ENCODE measurements at places on chromosomes 7 and 10. TPM values are rescaled to one million over a fixed set of nuclear protein-coding genes. Genes with fewer than 3 reads are reported as not detected.

ASZ1 gene
- total RNA-seq = not detected

GRCh38 chr7:155344270-155344617 is 46.6 kb downstream of the INSIG1 start:
- no peaks in the 10 kb centered on the region for H3K36me3 ChIP-seq
- DNase-seq = no peak
- H3K4me3 ChIP-seq = peak overlapping the region; percentile 35
- peaks cover 2% of the 10 kb centered on the region for H3K27me3 ChIP-seq

DNA sequence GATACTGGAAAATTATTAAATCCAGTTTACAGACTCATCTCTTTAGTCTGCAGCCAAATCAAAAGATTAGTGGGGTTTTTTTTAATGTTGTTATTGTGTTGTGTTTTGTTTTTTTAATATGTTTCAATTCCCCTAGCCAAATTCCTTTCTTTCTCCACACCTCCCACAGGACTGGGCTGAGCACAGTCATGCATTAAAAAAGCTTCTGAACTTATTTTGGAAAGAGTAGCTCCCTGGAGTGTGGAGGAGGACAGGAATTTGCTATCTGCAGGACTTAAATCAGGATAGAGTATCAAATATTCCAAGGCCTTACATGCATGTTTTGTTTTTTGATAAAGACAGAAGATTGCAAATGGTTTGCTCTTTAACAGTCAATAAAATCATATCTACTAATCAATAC is 90.7 kb downstream of the GNAI1 start:
- DNase-seq = no peak
- no peaks in the 10 kb centered on the region for H3K4me1 ChIP-seq
- H3K27me3 ChIP-seq = no peaks in the 10 kb centered on the region
- no peak overlapping the region for H3K4me3 ChIP-seq
- H3K36me3 ChIP-seq = no peaks in the 10 kb centered on the region
- no peak overlapping the region for H3K27ac ChIP-seq

SUN3 gene
- total RNA-seq = 0.84 TPM

NPFFR1 gene
- total RNA-seq = 0.05 TPM

GRCh38 chr7:3673524-3673923 is 372.5 kb downstream of the SDK1 start:
- H3K27ac ChIP-seq = no peak overlapping the region
- no peaks in the 10 kb centered on the region for H3K27me3 ChIP-seq
- DNase-seq = peak; percentile 58
- no peaks in the 10 kb centered on the region for H3K36me3 ChIP-seq
- H3K4me1 ChIP-seq = peaks cover 19% of the 10 kb centered on the region

- H3K27ac ChIP-seq = no peak overlapping the region
- H3K36me3 ChIP-seq = no peaks in the 10 kb centered on the region
- H3K27me3 ChIP-seq = no peaks in the 10 kb centered on the region
- no peaks in the 10 kb centered on the region for H3K4me1 ChIP-seq
Observed at GRCh38 chr7:47225387-47226131, 356.4 kb downstream of the TNS3 start.

SLC16A12 gene
- not detected for total RNA-seq

CEP55 gene
- total RNA-seq = not detected

GRCh38 chr7:47473499-47474210 is 108.3 kb downstream of the TNS3 start:
- no peaks in the 10 kb centered on the region for H3K36me3 ChIP-seq

TMEM236 gene
- total RNA-seq = 0.12 TPM

GRCh38 chr10:20993389-20993788 is 96.3 kb upstream of the NEBL start:
- no peak for DNase-seq
- no peaks in the 10 kb centered on the region for H3K36me3 ChIP-seq
- H3K4me3 ChIP-seq = no peak overlapping the region
- no peak overlapping the region for H3K27ac ChIP-seq
- no peaks in the 10 kb centered on the region for H3K27me3 ChIP-seq

DNA sequence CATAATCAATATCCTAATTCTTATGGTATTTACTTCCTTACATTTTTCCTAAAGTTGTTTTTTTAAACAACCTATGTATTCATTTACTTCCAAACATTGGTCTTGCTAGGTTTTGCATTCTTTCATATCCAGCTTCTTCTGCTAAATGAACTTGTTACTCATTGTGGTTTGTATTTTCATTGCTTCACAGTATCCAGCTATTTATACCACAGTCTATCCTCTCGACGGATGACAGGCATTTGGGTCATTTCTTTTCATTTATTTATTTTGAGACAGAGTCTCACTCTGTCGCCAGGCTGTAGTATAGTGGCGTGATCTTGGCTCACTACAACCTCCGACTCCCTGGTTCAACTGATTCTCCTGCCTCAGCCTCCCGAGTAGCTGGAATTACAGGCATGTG is 66.8 kb downstream of the CCDC6 start:
- no peak overlapping the region for H3K27ac ChIP-seq
- H3K36me3 ChIP-seq = peaks cover 10% of the 10 kb centered on the region
- H3K4me1 ChIP-seq = no peaks in the 10 kb centered on the region

DNA sequence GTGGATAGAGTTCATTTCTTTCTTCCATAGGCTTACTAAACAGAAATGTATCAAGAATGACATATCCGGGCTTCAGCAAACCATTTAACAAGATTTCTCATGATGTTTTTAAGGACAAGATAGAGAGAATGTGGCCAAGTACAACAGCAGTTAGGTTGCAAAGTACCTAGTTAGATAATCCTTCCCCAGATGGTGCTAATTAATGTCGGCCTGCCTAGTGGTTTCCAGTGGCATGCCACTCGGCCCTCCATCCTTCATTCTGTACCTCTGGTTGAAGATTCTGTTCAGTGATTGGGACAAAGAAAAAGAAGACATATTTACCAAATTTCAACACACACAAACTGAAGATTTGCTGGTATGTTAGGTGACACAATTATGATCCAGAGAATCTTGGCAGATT is 212.1 kb downstream of the MACC1 start:
- H3K4me3 ChIP-seq = no peak overlapping the region
- DNase-seq = no peak
- H3K36me3 ChIP-seq = no peaks in the 10 kb centered on the region
- H3K27me3 ChIP-seq = no peaks in the 10 kb centered on the region
- no peaks in the 10 kb centered on the region for H3K4me1 ChIP-seq

UNCX gene
- total RNA-seq = not detected

- H3K4me1 ChIP-seq = no peaks in the 10 kb centered on the region
- H3K36me3 ChIP-seq = no peaks in the 10 kb centered on the region
- no peak for DNase-seq
- no peak overlapping the region for H3K4me3 ChIP-seq
Observed at GRCh38 chr10:10612151-10612550, 405.5 kb upstream of the CELF2 start.

DNA sequence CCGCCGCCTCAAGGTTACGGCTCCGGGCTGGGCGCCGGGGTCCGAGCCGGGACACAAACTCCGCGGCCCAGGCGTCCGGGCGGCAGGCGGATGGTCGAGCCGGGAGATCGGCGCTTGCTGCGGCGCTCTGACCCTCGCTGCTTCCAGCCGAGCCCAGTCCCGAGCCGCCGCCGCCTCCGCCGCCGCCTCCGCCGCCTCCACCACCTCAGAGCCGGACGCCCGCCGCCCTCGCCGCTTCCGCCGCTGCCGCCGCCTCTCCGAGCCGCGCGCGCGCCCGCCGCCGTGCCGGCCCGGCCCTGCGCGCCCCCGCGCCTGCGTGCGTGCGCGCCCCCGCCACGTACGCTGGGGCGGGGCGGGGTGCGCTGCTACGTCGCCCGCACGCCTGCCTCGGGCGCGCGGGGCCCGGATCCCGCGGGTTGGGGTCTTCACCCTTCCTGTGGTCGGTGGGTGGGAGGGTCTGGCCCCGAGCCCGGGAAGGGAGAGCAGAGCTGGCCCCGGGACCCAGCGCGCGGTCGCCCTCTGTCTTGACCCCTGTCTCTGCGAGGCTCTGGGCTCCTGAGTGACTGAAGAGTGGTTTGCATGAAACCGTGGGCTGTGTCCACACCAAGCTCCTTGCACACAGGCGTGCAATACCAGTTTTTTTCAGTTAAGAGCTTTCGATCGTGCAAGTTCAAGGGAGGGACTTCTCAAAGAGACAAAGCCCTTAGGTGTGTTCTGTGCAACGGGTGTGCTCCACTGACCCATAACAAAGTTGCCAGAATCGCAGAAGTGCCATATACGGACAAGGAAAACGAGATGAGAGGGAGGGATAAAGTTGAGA is at the start of gene SMURF1:
Gene SMURF1 (minus strand): TSS at position 256 of the 820 bp plus-strand sequence. CDS start 328 bp downstream, outside the sequence.
- DNase-seq = peak; percentile 79
- peak within 1 kb of the TSS; percentile 94 for H3K4me3 ChIP-seq
- no peaks in the 10 kb centered on the region for H3K36me3 ChIP-seq
- peak within 1 kb of the TSS; percentile 90 for H3K27ac ChIP-seq
- no peaks in the 10 kb centered on the region for H3K27me3 ChIP-seq
- H3K4me1 ChIP-seq = peaks cover 5% of the 10 kb centered on the region

C10orf62 gene
- not detected for total RNA-seq

- H3K36me3 ChIP-seq = no peaks in the 10 kb centered on the region
- DNase-seq = no peak
- H3K27ac ChIP-seq = no peak overlapping the region
- H3K4me1 ChIP-seq = no peaks in the 10 kb centered on the region
- no peaks in the 10 kb centered on the region for H3K27me3 ChIP-seq
Observed at GRCh38 chr10:35185260-35186034, 58.8 kb downstream of the CREM start.

PHKG1 gene
- total RNA-seq = 12.0 TPM

PTF1A gene
- not detected for total RNA-seq

- no peak overlapping the region for H3K27ac ChIP-seq
- no peak for DNase-seq
- H3K4me1 ChIP-seq = no peaks in the 10 kb centered on the region
- H3K36me3 ChIP-seq = no peaks in the 10 kb centered on the region
Observed at GRCh38 chr7:95198863-95199262, 125.5 kb downstream of the PON1 start.

DNA sequence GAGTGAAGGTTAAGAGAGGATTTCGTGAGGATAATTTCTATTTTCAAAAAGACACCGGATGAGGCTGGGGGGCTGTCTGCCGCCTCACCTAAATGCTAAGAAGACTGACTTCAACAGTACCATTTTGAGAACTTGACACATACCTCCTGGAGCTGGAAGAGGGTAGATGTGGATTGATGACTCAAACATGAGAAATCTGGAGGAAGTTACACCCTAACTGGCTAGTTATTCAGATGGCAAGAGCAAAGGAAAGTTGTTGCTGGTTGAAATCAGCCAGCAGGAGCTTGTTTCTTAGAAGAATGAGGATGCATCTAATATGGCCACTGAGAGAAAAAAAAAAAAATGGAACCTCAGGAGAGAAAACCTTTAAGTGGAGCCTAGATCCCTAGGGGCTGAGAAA is 76.2 kb upstream of the KIAA1217 start:
- H3K36me3 ChIP-seq = no peaks in the 10 kb centered on the region
- no peak overlapping the region for H3K4me3 ChIP-seq
- H3K4me1 ChIP-seq = no peaks in the 10 kb centered on the region
- no peak for DNase-seq
- H3K27ac ChIP-seq = no peak overlapping the region
- H3K27me3 ChIP-seq = no peaks in the 10 kb centered on the region

GRCh38 chr10:16816830-16817124 is 447 bp downstream of the RSU1 start:
- no peaks in the 10 kb centered on the region for H3K27me3 ChIP-seq
- no peak for DNase-seq
- H3K4me3 ChIP-seq = peak overlapping the region; percentile 66
- H3K4me1 ChIP-seq = peaks cover 28% of the 10 kb centered on the region
- peak overlapping the region; percentile 79 for H3K27ac ChIP-seq

CPN1 gene
- total RNA-seq = not detected

DNA sequence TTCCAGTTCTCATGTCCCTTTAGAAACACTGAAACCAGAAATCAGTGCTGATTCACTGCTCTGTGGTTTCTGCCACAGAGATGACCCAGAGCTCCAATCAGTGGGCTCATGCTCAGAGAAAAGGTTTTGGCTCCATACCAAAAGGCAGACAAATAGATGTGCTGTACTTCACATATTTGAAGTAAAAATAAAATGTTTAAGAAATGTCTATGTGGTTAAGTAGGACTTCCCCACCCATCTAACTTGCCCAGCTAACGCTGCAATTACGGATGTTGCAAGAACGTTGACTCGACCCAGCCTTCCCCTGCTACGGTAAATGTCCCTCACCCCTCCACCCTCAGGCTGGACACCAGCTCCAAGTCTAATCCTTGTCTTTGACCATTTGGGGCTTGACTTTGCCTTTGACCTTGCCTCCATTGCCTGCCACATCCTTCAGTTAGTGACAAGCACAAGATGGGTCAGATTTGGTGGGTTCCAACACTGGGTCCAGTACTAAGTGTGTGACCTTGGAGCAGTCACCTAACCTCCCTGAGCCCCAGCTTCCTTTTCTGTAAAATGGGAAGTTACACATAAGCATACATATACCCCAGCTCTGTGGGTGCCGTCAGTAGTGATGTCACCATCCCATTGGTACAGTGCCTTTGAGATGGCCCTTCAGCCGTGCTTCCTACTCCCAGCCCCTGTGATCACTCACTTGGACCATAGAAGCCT is 95.8 kb downstream of the CHST15 start:
- H3K27ac ChIP-seq = no peak overlapping the region
- H3K4me3 ChIP-seq = no peak overlapping the region
- no peaks in the 10 kb centered on the region for H3K36me3 ChIP-seq
- DNase-seq = no peak

SLC13A1 gene
- total RNA-seq = not detected

- H3K4me3 ChIP-seq = no peak overlapping the region
- no peaks in the 10 kb centered on the region for H3K36me3 ChIP-seq
- no peaks in the 10 kb centered on the region for H3K27me3 ChIP-seq
Observed at GRCh38 chr10:4813496-4813895, 12.5 kb upstream of the AKR1E2 start.

DNA sequence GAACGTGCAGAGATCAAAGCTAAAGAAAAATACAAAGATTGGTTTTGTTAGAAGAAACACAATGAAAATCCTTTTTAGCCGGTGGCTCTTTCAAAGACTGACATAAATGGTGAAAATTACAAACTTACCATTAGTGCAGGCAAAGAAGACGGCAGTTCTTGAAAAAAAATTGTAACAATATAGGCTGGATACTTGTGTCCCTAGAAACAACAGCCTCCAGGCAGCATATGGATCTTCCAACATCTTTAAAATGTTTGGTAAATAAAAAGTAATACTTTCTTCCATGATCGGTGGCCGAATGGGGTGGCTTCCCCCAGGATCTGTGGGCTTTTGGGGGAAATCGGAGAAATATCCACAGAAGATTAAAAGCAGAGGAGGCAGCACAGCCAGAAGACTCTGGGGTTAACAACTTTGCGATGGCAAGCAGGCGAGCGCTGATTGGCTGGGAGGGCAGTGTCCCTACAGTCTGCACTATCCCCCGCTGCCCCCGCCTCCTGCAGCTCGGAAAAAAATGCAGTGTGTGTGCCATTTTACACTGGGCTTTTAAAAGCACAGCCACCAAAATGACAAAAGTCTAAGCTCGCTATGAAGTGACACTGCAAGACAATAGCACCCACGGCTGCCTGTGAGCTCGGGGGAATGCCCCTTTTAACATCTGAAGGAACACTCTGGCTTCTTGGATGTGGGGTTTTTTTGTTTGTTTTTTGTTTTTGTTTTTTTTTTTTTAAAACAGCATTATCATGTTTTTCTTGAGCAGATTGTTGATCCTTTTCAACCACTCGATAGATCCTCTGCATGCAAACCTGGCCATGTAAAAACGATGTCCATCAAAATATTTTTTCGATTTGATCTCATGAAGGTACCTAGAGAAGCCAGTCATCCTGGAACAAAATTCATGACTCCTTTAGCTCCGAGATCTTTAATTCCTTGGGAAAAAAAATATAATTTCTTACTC is 31.7 kb upstream of the EPC1 start:
- peak overlapping the region; percentile 92 for H3K4me3 ChIP-seq
- no peaks in the 10 kb centered on the region for H3K27me3 ChIP-seq
- peak; percentile 95 for DNase-seq
- no peaks in the 10 kb centered on the region for H3K36me3 ChIP-seq
